ENCODE measurements at places on chromosomes 2 and 18.

GRCh38 chr2:222318712-222319585 is 20.2 kb upstream of the PAX3 start:
- peak; percentile 77 for DNase-seq

DNA sequence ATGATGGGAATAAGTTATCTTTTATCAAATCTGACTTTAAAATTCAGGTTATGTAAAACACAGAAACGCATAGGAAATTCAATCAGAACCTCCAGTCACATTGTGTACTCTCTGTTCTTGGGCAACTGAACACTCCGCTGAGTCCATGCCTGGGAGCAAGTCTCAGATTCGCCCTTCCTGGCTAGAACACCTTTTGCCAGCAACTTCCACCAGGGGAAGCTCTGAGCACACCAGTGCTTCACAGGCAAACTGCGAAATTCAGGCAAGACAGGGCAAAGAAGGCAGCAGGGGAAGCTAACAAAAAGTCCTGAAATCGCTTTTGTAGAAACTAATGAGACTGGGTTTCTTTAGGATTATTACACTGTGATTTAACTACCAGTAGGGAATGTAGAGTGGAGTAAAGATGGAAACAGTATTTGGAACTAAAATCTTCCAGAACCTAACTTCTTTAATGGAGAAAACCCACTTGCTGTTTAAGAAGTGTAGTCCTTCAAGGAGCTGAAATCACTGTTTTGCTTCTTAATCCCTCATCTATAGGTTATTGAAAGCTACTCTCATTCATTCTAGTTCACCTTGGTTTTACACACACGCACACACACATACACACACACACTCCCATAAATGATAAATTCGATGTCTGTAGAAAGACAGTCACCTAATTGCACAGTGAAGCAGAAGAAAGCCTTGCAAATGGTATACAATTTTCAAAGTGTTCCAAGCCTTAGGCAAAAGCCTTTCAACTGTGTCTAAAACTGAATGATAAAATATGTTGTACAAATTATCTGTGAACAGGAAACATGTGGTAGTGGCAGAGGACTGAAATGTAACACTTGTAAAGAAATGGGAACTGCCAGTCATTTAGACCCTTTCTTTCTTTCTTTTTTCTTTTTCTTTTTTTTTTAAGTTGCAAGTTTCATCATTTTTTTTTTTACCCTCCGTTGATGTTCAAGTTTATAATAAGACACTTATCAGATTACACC is 214.5 kb downstream of the TMEM182 start:
- peak; percentile 18 for DNase-seq

DNA sequence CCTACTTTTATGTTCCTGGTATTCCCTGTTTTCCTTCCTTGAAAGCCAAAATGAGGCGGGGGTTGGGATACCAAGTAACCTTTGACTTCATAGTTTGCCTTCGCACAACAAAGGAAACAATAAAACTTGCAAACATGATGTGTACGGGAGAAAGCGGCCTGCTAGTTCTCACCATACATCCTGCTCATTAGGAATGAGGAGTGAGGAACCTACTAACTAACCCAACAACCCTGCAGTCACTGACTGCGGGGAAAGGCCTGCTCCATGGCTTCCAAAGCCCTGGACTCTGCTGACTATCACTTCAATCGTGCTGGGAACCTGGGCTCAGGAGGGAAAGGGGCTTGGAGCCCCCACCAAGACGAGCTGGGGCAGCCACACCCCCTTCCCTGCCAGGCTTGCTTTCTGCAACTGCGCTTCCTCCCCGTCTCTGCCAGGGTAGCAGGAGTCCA is 24.2 kb downstream of the RPL31 start:
- DNase-seq, result no peak

DNA sequence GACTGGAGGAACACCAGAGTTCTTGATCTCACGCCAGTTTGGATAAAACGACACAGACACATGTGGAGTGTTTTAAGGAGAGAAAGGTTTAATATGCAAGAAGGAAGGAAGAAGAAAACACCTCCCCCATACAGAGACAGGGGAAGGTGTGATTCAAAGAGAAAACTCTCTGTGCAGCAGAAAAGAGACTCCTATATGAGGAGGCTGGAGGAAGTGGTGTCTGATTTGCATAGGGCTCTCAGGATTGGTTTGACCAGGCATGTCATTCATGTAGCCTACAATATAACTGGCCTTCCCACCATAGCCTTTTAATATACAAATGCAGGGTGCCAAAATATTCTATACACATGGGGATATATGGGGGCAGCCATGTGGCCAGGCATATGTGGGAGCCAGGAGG is 1386.5 kb downstream of the RPIA start:
- DNase-seq, result no peak

- DNase-seq, result no peak
Observed at GRCh38 chr18:59661891-59662701, 35.1 kb downstream of the CCBE1 start.

- no peak for DNase-seq
Observed at GRCh38 chr2:98769784-98770183, 38.9 kb upstream of the MGAT4A start.

GRCh38 chr18:44651478-44651877 is 29.2 kb upstream of the SETBP1 start:
- no peak for DNase-seq

- DNase-seq, result no peak
Observed at GRCh38 chr2:169694894-169695260, 608 bp downstream of the PHOSPHO2 start.

GRCh38 chr2:74019516-74019915 is 34.8 kb downstream of the TET3 start:
- no peak for DNase-seq

GRCh38 chr18:13564579-13564978 is 161.8 kb downstream of the FAM210A start:
- no peak for DNase-seq

DNA sequence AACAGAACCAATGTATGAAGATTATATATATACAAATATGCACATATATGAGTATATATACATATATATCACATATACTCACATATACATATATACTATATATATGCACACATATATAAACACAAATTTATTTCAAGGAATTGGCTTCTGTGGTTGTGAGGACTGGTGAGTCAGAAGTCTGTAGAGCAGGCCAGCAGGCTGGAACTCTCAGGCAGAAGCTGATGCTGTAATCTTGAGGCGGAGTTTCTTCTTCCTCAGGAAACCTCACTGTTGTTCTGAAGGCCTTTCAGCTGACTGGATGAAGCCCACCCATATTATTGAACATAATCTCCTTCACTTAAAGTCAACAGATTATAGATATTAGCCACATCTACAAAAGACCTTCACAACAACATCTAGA is 143.9 kb upstream of the CREB1 start:
- DNase-seq, result no peak

DNA sequence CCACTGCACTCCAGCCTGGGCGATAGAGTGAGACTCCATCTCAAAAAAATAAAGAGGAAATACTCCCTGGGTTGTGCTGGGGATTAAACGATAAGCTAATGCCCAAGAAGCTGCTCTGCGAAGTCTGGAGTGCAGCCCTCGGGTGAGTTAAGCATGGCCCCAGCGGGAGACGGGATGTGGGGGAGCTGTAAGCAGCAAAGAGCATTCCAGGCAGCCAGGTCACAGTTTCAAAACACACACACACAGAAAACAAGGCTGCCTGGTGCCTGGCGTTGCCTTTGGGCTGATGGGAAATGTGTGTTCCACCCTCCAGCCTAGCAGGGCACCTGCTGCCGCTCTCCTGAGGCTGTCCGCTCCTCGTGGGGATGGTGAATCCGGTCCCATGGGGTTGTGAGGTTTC is 24.1 kb downstream of the ODC1 start:
- DNase-seq, result no peak

DNA sequence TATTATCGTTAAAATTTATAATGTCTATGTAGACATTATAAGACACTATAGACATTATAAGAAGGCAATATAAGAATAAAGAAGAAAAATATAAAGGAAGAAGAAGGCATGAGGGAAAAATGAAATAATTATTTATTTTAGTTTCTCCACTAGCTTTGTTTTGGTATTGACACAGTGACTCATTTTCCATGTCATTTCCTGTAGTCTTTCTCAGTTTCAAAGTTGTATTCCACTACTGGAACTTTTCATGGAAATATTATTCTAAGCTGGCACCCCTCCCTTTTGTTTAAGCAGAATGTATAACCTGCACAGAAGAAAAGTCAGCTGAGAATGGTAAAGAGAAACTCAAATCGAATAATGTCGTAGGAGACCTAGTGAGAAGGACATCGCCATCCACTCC is 234.2 kb upstream of the NETO1 start:
- DNase-seq, result no peak
